ENCODE measurements at places on chromosomes 16 and 17.

- DNase-seq, result no peak
These were observed 8.2 kb downstream of the USP22 start for GRCh38 chr17:21034340-21035235.

GRCh38 chr17:57995076-57995956 lies 7.3 kb upstream of the VEZF1 start:
- peak; percentile 27 for DNase-seq

DNA sequence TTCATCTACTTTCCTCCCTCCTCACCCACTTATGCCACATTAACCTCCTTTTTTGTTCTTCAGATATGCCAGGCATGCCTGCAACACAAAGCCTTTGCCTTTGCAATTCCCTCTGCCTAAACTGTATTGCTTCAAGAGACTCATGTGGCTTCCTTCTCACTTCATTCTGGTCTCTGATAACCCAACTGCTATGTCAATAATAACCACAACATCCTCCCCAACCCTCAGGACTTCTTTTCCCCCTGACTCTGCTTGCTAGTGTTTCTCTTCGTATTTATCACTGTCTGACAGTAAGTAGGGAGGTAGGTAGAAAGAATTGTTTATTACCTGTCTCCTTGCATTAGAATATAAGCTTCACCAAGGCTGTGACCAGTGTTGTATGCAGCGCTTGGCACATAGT lies 22.4 kb downstream of the RBL2 start:
- DNase-seq, result no peak

GRCh38 chr16:49782405-49782804 lies 73.5 kb downstream of the ZNF423 start:
- DNase-seq, result no peak

- no peak for DNase-seq
These were observed 65.2 kb downstream of the KSR1 start for GRCh38 chr17:27521281-27522027.

- no peak for DNase-seq
These were observed 198.5 kb downstream of the CYLD start for GRCh38 chr16:50940275-50940854.

- no peak for DNase-seq
These were observed 18.5 kb upstream of the TOB1 start for GRCh38 chr17:50884439-50885311.

DNA sequence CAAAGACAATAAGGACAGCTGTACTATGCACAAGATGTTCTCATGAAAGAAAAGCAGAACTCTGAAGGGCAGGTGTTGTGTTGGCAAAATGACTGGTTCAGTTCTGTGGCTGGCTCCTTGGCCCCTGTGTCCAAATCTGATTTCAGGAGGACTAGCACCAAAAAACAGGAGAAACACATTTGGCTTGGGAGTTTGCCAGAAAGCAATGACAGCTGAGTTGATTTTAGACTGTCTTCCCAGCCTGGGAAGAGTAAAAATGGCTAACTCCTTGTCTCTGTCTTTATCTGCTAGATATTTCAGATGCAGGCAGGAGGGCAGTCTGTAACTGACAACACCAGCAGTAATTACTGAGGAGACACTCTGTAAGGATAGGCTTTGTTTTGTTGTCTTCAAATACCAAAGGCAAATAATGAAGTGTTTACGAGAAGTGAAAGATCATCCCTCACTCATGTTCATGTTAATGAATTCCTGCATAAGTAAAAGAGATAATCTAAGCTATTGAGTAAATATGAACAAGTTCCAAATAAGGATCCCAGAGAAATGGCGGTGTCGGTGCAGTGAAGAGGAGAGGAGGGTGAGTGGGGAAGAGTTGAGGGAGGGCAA lies 989.0 kb downstream of the CDH11 start:
- DNase-seq, result no peak

- no peak for DNase-seq
These were observed 55.3 kb downstream of the MYO18A start for GRCh38 chr17:29124925-29125273.
